Cardiac ventricle fibroblast (primary cell): ENCODE measurements at places on chromosomes 2 and 18. TPM values are rescaled to one million over a fixed set of nuclear protein-coding genes. Genes with fewer than 3 reads are reported as not detected.

Gene FKBP1B
- total RNA-seq, result 5.6 and 7.2 TPM in 2 replicates

Gene DUSP2
- 3.4 and 3.7 TPM in 2 replicates for total RNA-seq

Gene INO80C
- 4.3 and 9.5 TPM in 2 replicates for total RNA-seq

Gene FNDC4
- 30.8 and 42.8 TPM in 2 replicates for total RNA-seq

Gene GPC1
- total RNA-seq, result 248 and 255 TPM in 2 replicates

Gene FAM237A
- total RNA-seq, result not detected in 2 replicates

Gene HRH4
- 0.10 TPM in 1 of 2 replicates, not detected in the other for total RNA-seq

Gene SLC25A52
- total RNA-seq, result not detected in 2 replicates

Gene TACR1
- 0.44 and 0.93 TPM in 2 replicates for total RNA-seq

Gene SMIM21
- total RNA-seq, result not detected in 2 replicates

Gene STPG4
- total RNA-seq, result 0.20 TPM in 1 of 2 replicates, not detected in the other

Gene AQP12A
- total RNA-seq, result not detected in 2 replicates

Gene STAT4
- 0.20 and 0.37 TPM in 2 replicates for total RNA-seq

Gene GALR1
- total RNA-seq, result under 0.01 TPM in 1 of 2 replicates, not detected in the other

Gene IRS1
- 15.6 and 20.6 TPM in 2 replicates for total RNA-seq

Gene KCNIP3
- total RNA-seq, result 14.0 and 14.2 TPM in 2 replicates

Gene MAP3K2
- total RNA-seq, result 25.2 and 26.8 TPM in 2 replicates

Gene MAP2
- 5.8 and 6.0 TPM in 2 replicates for total RNA-seq

Gene LYG1
- not detected in 2 replicates for total RNA-seq

Gene SLC20A1
- total RNA-seq, result 112 TPM in 2 replicates

Gene CCDC85A
- 0.06 and 0.34 TPM in 2 replicates for total RNA-seq

Gene BUB1
- total RNA-seq, result 2.2 and 2.5 TPM in 2 replicates

Gene LOXHD1
- total RNA-seq, result 0.05 TPM in 1 of 2 replicates, not detected in the other

Gene KCNG2
- total RNA-seq, result 0.44 and 0.49 TPM in 2 replicates

Gene G6PC2
- total RNA-seq, result not detected in 2 replicates
